ENCODE measurements at places on chromosomes 11 and 22.

- no peak for DNase-seq
These were observed 14.3 kb downstream of the BIRC2 start for GRCh38 chr11:102361086-102362031.

DNA sequence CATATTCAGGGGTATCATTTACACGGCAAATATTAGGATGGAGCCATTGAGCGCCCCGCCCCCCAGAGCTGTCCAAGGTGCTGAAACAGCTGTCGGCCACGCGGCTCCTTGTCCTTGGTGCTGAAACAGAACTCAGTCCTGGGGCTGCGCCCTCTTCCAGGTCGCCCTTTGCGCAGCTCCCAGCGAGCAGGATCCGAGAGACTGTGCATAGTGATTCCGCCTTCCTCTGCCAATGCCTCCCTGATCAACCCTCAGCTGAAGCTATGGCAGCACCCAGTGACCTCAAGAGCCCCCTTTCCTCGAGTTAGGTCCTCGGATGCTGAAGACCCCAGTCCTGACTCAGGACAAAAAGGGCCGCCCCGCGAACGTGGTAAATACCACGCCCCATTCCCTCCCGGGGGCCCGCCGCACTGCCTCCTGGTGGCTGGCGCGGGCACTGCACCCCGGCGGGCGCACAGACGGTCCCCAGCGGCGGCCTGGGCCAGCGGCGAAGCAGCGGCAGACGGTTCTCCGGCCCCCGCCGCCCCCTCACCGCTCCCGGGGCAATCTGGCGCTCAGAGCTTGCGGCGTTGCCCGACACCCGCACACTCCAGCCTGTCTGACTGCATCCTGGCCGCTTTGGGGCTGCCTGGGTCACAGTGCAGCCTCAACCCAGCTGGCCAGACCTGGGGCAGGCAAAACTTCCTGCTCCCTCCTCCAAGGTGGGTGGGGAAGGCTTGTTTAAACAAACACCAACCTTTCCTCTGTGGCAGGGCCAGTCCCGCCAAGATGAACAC lies 13.4 kb downstream of the SYT7 start:
- DNase-seq, result no peak

DNA sequence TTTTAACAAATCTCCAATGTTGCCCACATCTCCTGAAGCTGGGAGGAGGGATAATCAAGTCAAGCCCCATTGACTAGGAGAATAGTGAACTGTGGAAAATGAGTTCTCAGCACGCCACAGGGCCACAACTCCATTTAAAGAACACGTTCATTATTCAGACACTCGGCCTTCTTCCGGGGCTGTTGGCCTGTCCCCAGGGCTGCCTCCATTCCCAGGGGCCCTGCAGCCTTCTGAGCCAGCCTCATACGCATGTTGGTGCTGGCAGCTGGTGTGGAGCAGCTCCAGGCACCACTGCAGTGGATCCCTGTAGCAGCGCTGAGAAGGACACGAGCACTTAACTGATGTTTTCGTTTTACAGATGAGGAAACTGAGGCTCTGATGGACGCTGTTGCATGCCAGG lies 87.5 kb upstream of the RCN1 start:
- no peak for DNase-seq

GRCh38 chr11:61147791-61148620 lies 13.2 kb downstream of the VPS37C start:
- DNase-seq, result peak; percentile 20

- DNase-seq, result no peak
These were observed 405.7 kb downstream of the AASDHPPT start for GRCh38 chr11:106482917-106483785.
